Bronchial epithelial cell (primary cell): ENCODE measurements at places on chromosomes 6 and 20.
A peak's percentile ranks its signal among the peaks of the same experiment; 100 is the strongest.

GRCh38 chr20:35274172-35275092, 3.5 kb downstream of the MMP24OS start:
- DNase-seq, result no peak

DNA sequence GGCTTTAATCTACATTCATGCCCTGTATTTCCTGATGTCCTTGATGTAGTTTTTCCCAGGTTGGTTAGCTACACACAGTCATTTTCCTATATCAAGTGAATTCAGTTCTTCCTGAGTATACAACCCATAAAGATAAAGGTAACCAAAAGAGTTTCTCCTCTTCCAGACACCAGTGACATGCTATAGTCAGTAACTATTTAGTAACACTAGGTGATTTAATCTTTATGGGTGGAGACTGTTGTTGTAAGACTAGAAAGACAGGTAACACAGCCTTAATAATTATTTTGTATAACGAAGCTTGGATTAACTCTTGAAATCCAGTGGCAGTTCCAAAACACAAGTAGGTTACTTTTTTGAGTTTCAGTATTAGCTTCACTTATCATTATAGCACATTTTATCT, 17.6 kb downstream of the MCUR1 start:
- peak; percentile 66 for DNase-seq

- no peak for DNase-seq
Observed at GRCh38 chr6:28115799-28116198, 8.6 kb upstream of the ZSCAN16 start.

- no peak for DNase-seq
Observed at GRCh38 chr6:143885116-143885515, 20.8 kb downstream of the ZC2HC1B start.

DNA sequence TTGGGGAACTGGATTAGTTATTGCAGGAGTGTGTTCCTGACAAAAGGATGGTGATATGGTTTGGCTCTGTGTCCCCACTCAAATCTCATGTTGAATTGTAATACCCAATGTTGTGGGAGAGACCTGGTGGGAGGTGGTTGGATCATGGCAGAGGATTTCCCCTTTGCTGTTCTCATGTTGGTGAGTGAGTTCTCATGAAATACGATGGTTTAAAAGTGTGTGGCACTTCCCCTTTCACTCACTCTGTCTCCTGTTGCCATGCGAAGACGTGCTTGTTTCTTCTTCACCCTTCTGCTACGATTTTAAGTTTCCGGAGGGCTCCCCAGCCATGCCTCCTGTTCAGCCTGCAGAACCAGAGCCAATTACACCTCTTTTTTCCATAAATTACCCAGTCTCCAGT, 16.2 kb upstream of the TREM1 start:
- no peak for DNase-seq

- peak; percentile 26 for DNase-seq
Observed at GRCh38 chr20:58829531-58829941, 21.2 kb downstream of the GNAS-AS1 start.

GRCh38 chr20:20793591-20793990, 81.1 kb upstream of the RALGAPA2 start:
- DNase-seq, result no peak

- DNase-seq, result no peak
Observed at GRCh38 chr20:63062188-63063140, 55.7 kb upstream of the BHLHE23 start.

- DNase-seq, result no peak
Observed at GRCh38 chr6:37038292-37039198, 33.1 kb downstream of the FGD2 start.

DNA sequence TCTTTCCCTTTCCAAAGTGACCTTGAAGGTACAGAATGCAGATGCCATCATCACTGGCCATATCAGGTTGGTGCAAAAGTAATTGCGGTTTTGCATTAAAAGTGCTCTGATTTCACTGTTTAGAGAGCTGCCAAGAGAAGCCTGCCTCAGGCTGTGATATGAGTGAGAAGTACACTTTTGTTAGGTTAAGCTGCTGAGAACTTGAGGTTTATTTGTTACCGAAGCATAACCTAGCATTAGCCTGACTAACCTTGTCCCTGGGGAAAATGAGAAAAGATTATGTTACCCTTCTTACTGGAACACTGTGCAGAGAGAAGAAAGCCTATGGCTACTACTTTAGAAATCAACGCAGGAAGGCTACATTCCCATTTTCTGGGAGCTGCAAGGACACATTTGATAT, 70.5 kb upstream of the RBM24 start:
- no peak for DNase-seq

DNA sequence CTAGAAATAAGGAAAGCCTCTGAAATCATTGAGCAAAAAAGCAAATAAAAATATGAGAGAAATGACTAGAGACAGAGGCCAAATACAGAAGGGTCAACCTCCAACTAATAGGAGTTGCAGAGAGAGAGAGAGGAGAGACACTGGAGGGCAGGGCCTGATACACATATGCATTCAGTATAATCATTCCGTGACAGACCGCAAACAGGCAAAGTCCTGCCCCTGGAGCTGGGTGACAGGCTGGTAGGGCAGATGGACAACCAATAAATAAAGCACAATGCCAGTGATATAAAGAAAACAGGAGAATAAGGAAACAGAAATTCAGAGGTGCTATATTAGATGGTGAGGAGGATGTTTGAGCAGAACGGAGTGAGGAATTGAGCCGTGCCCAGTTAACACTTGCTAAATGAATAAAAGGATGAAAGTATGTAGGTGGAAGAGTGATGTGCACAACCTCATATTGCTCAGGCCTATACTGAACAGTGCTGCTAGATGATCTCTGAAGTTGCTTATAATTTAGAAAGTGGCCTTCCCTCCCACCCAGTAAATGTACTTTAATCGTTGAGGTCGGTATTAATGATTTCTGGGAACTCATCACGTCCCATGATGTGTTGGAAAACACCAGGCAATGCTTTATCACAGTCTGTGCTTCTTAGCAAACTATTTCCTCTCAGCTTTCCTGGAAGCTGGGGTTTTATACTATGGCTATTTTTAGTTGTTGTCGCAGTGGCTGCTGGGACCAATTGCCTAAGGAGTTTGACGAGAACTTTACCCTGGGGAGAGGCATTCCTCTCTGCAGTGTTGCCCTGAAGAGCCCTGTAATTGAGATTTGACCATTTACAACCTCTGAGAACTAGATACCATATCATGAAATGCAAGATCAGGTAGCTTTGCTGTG, 37.6 kb upstream of the CLIC5 start:
- no peak for DNase-seq

GRCh38 chr20:58005581-58006345, 222.7 kb downstream of the ANKRD60 start:
- DNase-seq, result no peak

GRCh38 chr20:44406572-44407137, 51.2 kb downstream of the HNF4A start:
- DNase-seq, result no peak

DNA sequence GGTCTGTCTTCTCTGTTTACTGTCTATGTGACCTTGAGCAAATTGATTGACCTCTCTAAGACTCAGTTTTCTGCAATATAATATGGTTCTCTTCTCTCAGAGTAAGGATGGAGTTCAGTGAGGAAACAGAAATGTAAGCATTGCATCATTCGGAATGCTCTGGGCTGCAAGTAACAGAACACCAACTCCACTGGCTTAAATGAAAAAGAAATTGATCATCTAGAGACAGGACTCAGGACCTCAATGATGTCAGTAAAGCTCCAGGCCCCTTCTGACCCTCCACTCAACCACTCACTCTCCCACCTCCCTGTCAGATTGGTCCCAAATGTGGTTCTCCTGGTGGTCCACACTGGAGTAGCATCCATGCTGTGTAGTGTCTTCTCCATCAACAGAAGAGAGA, 31.9 kb downstream of the FAM110A start:
- no peak for DNase-seq

GRCh38 chr6:4039348-4039747, 39.6 kb downstream of the FAM217A start:
- DNase-seq, result peak; percentile 22

DNA sequence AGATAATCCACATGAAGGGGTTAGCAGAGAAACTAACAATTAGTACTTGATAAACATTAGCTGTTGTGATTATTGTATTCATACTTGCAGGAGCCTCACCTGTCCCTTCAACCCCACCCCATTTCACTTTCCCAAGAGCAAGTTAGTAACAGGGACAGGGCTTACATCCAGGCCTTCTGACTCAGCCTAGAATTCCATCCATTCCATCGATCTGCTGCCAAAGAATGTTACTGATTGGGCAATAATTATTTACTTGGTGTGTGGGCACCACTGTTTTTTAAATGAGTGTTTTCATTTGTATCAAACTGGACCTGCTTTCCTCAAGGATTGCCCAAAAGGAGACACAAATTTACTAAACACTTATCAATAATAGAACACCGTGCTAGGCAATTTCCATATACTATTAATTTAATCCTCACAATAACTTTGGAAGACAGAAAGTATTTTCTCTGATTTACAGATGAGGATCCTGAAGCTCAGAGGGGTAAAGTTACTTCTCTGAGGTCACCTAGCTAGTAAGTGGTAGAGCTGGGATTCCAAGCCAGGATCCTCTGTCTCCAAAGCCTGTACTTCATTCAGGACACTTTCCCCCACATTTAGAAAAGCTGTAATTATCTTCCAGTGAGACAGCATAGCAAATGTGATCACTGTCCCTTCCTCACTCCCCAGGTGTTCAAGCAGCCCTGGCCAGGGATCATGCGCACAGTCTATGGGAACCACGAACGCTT, 32.8 kb downstream of the GSS start:
- DNase-seq, result peak; percentile 96

- DNase-seq, result peak; percentile 12
Observed at GRCh38 chr6:154648888-154649205, 84.4 kb upstream of the SCAF8 start.

GRCh38 chr6:33433544-33434191, 13.8 kb downstream of the SYNGAP1 start:
- DNase-seq, result no peak

DNA sequence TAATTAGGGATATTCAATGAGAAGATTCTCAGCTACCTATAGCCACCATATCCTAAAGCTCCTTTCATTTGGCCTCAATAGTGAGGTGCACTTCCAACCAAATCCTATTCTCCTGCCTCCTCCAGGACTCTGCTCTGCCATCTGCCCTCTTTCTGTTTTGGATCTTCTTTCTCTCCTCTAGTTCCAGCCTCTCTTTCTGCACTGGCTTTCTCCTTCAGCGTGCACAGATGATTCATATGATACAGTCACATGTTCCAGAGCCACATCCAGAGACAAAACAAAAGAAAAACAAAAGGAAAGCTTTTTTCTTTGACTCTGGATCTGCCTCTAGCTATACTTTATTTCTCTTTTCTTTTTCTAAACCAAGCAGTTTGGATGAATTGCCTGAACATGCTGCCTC, 531.9 kb upstream of the MAN1A1 start:
- peak; percentile 44 for DNase-seq

GRCh38 chr6:3871515-3871914, 22.3 kb downstream of the FAM50B start:
- no peak for DNase-seq

DNA sequence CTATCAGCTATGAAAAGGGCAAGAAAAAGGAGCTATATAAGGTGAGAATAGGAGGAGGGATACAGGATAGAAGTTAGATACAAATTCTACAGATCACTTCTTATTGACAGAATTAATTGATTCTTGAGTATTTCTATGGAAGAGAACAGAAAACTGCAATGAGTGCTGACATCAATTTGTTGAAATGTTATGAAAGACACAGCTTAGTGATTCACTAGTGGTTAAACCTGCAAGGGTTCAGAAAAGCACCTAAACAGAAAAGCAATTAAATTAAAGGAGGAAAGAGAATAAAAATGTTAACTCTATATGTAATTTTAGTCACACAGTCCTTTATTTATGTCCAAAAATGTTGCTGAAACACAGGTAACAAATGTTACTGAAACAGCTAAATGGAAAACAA, 254.4 kb upstream of the RUNX2 start:
- DNase-seq, result peak; percentile 55

GRCh38 chr6:48714699-48715098, 603.7 kb upstream of the PTCHD4 start:
- DNase-seq, result no peak

DNA sequence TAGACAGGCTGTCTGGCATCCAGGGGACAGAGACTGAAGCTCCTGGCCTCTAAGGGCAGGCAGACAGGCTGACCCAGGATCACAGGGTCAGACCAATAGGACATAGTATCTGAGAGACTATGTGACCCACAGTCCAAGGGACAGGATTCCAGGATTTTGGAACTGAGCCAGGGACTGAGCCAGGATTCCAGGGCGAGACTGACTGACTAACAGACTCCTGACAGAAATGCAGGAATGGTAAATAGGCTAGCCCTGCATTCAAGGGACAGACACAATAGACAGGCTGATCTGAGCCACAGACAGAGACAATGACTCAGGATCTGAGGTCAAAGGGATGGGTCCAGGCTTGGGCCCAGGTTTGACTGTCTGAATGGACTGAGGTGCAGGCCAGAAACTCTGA, 19.8 kb downstream of the XKR7 start:
- peak; percentile 79 for DNase-seq

- DNase-seq, result peak; percentile 29
Observed at GRCh38 chr6:79670789-79671188, 39.7 kb downstream of the SH3BGRL2 start.

DNA sequence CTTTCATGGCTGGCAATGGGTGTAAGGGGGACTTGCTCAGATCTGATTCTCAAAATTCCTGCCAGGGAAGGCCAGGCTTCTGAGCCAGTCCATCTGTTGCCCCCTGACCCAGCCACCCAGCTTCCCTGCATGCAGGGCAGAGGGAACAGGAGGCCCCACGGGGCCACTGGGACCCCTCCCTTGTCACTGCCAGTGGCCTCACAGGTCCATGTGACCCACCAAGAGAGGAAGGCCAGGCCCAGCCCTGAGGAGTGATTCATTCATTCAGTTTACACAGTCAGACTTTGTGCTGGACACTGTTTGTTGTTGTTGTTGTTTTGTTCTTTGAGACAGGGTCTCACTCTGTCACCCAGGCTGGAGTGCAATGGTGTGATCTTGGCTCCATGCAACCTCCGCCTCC, 39.5 kb downstream of the UBE2V1 start:
- no peak for DNase-seq

- no peak for DNase-seq
Observed at GRCh38 chr6:167679790-167680604, 146.7 kb upstream of the AFDN start.

- no peak for DNase-seq
Observed at GRCh38 chr6:71134929-71135642, 153.5 kb upstream of the OGFRL1 start.

- DNase-seq, result no peak
Observed at GRCh38 chr6:97465877-97466561, 183.0 kb upstream of the MMS22L start.

DNA sequence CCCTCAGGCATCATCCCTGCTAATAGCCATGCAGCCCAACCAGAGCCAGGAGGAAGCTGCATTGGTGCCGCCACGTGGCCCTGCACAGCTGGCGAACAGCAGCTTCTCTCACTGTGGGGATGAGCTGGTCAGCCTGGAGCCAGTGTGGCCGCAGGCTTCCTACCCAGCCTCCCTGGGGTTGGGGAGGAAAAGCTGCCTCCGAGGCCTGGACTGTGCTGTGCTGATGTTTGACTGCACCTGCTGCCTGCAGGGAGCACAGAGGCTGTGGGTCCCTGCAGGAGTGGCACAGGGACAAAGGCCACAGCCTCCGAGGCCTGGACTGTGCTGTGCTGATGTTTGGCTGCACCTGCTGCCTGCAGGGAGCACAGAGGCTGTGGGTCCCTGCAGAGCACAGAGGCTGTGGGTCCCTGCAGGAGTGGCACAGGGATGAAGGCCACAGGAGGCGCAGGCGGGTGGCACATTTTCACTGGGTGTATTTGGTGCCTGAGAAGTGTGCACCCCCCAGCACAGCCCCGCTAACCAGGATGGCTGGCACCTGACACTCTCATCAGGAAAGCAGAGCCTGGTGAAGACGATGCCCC, 83.9 kb downstream of the DLL1 start:
- DNase-seq, result no peak

GRCh38 chr20:31595380-31595653, 9.8 kb upstream of the ID1 start:
- no peak for DNase-seq
